ENCODE measurements at places on chromosomes 11 and 22.
A peak's percentile ranks its signal among the peaks of the same experiment; 100 is the strongest.

DNA sequence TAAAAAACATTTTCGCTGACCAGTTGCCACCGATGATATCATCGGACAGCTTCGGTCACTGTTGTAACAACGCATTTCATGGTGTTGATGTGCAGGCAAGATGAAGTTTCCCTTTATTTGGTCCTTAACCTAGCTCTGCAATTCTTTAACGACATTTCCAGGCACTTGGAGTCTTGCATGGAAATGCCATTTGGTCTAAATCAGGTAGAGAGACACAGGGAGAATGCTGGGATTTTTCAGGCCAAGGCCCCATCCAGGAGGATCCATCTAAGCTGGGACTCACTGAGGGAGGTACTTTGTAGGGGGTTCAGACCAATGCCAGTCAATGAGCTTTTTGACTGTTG is 121.5 kb upstream of the RCN1 start:
- no peak for DNase-seq

DNA sequence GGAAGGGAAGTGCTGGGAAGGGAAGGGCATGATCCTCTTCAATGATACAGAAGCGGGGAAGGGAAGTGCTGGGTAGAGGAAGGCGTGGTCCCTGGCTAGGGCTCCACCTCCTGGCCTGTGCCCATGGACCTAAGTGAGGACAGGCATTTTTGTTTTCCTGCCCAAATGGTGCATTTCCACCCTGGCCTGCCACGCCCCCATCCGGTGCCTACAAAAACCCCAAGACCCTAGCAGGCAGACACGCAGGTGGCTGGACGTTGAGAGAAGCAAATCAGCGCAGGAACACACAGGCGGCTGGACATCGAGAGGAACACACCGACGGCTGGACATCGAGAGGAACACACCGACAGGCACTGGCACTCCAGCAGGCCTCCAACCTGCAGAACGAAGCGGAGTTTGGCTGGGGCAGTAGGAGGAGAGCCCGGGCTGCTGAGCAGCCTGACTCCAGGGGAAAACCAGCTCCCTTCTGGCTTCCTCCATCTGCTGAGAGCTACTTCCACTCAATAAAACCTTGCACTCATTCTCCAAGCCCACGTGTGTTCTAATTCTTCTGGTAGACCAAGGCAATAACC is 628.3 kb downstream of the BUD13 start:
- peak; percentile 34 for DNase-seq

- no peak for DNase-seq
Observed at GRCh38 chr11:12246147-12246546, 131.2 kb upstream of the PARVA start.

GRCh38 chr11:114259551-114259983 is 36.6 kb upstream of the NNMT start:
- DNase-seq, result no peak

All from right atrium auricular region (tissue), 2 donors.